ENCODE measurements at places on chromosomes 1 and 21. TPM values are rescaled to one million over a fixed set of nuclear protein-coding genes. Genes with fewer than 3 reads are reported as not detected.

The OSCP1 gene
- total RNA-seq = 15.7 TPM

The TAL1 gene
- total RNA-seq = under 0.01 TPM

The AKT3 gene
- total RNA-seq = 31.4 TPM

The IL10RB gene
- 55.6 TPM for total RNA-seq

The RXFP4 gene
- total RNA-seq = not detected

The TTC22 gene
- total RNA-seq = under 0.01 TPM

The PSRC1 gene
- 13.2 TPM for total RNA-seq

The C1orf210 gene
- not detected for total RNA-seq

The OR2T29 gene
- total RNA-seq = not detected

The TRIM67 gene
- not detected for total RNA-seq

The ARTN gene
- 0.29 TPM for total RNA-seq

The CDCA8 gene
- total RNA-seq = 1.5 TPM

The BRWD1 gene
- 60.9 TPM for total RNA-seq

The CHODL gene
- total RNA-seq = 0.15 TPM

The SLC44A5 gene
- 0.15 TPM for total RNA-seq

The TOMM40L gene
- 10.5 TPM for total RNA-seq

The PTPRU gene
- total RNA-seq = 42.5 TPM

The FMOD gene
- 1.6 TPM for total RNA-seq

The RAB13 gene
- total RNA-seq = 112 TPM

The SPRR2B gene
- total RNA-seq = not detected

All from smooth muscle cell of trachea (primary cell).